ENCODE measurements at places on chromosomes 5 and 9.

- no peak for DNase-seq
Observed at GRCh38 chr9:33907347-33907746, 90.4 kb downstream of the UBE2R2 start.

- no peak for DNase-seq
Observed at GRCh38 chr5:171432076-171432475, 12.6 kb downstream of the FGF18 start.

GRCh38 chr5:5783021-5783420 lies 360.5 kb downstream of the ICE1 start:
- DNase-seq, result peak; percentile 12

GRCh38 chr9:22097707-22098106 lies 88.6 kb upstream of the CDKN2B start:
- peak; percentile 63 for DNase-seq

DNA sequence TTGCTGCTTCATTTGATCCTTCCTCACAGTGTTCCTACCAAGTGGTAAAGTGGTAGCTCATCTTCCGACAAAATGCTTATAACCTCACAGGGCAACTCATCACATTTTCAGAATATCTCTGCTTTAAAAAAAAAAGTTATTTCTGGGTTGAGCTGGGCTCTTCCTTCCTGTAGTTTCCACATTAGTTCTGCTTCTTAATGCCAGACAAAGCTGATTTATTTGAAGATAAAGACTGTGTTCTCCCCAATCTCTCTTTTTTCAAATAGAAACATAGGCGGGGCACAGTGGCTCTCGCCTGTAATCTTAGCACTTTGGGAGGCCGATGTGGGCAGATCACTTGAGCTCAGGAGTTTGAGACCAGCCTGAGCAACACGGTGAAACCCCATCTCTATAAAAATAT lies 273.1 kb downstream of the ACTL7B start:
- DNase-seq, result no peak

DNA sequence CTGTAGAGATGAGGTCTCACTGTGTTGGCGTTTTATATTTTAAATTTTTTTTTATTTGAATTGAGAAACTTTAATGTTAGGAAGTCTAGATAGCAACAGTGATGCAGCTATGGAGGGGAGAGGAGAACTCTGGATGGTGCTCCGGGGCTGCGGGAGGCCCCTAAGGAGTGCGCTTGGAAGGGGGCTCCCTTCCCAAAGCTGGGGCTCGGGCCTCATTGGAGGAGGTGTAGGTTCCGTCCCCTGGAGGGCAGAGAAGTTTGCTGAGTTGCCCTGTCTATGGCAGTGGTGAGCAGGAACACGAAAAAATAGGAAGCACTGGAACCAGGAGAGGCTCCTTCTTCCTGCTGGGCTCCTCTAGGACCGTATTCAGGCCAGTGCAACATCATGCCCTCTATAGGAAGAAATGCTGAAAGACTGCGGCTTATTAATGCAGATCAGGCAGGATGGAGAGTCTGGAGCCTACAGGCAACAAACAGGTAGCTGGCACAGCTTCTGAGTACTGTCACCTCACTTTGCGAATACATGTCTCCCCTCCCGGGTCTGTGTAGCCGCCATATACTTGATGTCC lies 16.1 kb downstream of the AHRR start:
- peak; percentile 71 for DNase-seq

DNA sequence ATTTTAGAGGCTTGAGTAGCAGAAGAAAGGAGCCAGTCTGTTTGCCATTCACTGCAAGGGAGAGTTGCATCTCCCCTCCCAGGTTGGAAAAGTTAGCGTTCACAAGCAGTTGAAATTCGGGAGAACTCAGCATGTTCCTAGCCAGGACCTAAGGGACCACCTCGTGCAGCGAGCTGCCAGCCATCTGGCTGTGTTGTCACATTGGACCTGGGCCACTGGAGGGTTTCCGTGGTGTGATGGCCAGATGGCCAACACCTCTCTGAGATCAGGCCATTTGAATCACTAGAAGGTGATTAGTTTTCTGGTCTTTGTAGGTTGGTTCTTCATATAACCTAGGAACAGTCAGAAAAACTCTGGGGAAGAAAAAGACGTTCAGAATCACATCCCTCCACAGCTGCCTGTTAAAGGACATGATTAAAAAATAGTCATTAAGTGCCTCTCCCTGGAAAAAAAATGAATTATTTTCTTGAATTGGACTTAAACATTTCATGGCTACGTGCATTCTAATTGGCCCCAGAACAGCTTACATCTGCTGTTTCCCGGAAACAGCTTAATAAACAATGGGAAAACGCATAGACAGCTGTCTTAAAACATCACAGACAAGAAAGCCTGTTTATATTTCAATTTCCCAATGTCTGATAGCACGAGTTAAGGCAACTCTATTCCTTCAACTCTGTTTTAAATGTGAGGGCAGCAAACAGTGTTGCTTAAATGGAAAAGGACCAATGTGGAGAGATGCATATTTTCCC lies 303.9 kb downstream of the TENT4A start:
- no peak for DNase-seq

DNA sequence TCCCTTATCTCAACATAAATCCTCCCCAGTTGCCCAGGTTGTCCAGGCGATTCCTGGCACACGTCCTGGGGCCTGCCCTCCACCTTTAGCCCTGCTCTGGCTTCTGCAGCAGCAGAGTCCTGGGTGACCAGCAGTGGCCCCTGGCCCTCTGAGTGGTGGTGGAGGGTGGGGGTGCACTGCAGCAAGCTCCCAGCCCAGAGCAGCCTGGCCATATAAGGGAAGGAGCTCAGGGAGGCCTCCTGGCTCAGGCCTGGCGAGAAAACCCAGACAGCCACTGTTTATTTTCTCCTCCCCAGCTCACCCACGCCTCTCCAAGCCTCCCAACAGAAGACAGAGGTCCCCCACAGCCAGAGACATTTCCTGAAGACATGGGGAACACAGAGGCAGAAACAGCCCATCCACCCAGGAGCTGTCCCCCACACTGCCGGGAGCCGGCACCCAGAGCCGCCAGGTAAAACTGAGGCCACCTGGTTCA lies 44.7 kb upstream of the IL17B start:
- DNase-seq, result peak; percentile 62

- DNase-seq, result peak; percentile 85
Observed at GRCh38 chr9:99365233-99365980, 143.3 kb downstream of the SEC61B start.

- no peak for DNase-seq
Observed at GRCh38 chr5:51345106-51345505, 38.1 kb upstream of the ISL1 start.

DNA sequence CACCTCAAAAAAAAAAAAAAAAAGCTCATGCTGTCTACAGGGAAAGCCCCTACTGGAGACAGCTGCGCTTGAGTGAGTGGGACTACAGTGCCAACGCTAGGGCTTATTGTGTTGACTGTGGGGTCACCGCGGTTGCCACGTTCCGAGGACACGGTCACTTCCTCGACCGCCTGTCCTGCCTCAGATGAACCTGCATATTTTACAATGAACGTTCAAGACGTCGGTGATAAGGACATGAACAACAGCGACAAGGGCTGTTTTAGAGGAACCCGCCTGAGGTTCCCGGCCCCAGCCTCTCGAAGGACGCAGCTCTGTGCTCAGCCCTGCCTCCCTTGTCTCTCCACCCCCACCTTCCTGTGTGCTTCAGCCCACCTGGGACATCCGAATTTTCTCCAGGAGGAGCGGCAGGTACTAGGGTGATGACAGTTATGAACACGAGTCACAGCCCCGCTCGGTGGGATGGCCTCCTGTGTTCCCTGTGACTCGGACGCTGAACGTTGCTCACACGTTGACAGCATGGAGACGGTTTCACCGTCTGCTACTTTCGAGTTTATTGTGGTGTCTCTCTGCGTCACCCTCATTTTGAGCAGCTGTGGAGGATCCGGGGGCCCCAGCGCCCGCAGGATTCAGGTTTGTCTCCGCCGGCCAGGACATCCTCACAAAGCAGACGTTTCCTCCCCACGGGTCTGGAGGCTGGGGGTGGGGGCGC lies 11.3 kb upstream of the DIPK1B start:
- DNase-seq, result no peak

- DNase-seq, result peak; percentile 99
Observed at GRCh38 chr5:150517272-150518152, 9.6 kb downstream of the NDST1 start.

DNA sequence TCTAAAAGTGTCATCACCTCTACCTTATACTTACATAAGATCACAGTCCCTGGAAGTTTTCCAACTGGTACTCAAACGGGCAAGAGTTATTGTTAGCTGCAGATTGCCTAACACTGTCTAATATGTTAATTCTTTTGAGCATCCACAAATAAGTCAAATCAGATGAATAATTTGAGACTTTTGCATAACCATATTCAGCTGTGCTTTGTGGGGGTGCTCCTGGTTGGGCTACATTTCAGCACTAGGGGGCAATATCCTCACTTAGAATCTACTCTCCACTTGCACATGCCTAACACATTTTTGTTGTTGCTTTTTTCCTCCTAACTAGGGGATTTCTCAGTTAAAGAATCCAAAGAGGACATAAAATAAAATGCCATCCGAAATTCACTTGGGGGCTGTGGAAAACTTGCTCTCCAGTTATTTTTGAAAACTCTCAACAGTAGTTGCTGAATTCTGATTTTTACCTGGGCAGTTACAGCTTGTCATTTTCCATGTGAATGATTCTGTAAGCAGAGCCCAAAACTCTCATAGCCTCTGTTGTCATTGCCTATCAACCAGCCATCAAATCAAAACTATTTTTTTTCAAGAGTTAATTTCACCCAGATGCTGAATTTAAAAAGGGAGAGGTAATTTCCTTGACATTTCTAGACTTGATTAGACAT lies 71.5 kb downstream of the TRIM36 start:
- DNase-seq, result peak; percentile 50

DNA sequence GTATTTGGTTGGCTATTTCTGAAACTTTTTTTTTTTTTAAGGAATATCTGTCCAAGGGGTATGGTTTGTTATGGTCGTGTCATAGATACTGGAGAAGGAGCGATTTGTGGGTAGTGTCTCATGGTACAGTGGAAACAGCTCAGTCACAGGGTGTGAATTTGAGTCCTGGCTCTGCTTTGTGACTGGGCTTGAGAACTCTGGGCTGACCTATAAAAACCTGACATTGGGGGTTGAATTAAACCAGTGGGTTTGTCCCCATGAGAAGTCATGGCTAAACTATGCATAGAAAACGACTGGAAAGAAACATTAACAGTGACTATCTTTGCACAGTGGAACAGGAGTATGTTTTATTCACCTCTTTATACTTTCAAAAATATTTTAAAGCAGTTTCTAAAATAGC lies 54.7 kb downstream of the MACROH2A1 start:
- DNase-seq, result peak; percentile 50

- DNase-seq, result no peak
Observed at GRCh38 chr5:119596046-119596445, 33.3 kb upstream of the FAM170A start.

- peak; percentile 87 for DNase-seq
Observed at GRCh38 chr9:72675586-72675985, 154.2 kb downstream of the TMC1 start.
